Chondrocyte (in vitro differentiated cells): ENCODE measurements at places on chromosomes 11 and 22.

DNA sequence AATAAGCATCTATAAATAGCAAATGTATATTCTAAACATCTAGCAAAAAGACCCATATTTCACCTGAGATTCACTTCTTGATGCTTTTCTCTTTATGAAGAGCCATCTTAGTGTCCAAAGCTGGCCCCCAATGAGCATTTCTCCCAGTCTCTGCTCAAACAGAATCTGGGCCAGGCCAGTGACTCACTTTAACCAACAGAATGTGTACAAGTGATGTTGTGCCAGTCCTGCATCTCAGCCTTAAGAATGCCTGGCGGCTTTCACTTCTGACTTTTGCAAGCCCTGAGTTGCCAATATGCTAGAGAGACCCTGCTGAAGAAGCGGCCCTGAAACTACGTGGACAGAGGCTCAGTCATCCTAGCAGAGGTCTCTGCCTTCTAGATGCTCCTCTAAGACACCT lies 6.9 kb upstream of the COPB1 start:
- no peak for DNase-seq

DNA sequence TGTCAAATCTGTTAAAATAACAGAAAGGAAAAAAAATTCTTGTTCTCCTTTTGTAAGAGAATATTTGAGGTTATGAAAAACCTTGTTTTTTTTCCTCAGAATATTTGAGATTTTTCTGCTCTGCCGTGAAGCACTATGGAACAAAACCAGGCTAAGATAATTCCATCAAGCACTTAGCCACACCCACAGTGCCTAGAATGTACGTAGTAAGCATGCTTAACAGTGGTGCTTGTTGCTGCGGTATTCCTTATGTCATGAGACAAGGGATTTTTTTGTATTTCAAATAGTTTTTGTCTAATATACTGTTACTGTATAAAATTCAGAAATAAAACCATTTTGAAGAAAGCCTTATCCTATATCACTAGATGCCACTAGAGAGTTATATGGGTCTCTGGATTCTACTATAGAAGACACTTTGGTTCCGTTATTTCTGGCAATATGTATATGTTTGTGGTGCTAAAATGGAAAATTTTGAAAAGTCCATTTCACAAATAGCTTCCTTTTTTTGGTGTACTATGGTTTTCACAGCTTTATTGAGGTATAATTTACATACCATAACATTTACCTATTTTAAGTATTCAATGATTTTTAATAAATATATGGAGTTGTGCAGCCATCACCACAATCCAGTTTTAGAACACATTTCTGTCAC lies 23.7 kb downstream of the PDHX start:
- no peak for DNase-seq

- no peak for DNase-seq
Observed at GRCh38 chr11:11463405-11463804, 110.4 kb upstream of the CSNK2A3 start.

GRCh38 chr22:25697181-25697664 lies 44.8 kb upstream of the MYO18B start:
- no peak for DNase-seq

DNA sequence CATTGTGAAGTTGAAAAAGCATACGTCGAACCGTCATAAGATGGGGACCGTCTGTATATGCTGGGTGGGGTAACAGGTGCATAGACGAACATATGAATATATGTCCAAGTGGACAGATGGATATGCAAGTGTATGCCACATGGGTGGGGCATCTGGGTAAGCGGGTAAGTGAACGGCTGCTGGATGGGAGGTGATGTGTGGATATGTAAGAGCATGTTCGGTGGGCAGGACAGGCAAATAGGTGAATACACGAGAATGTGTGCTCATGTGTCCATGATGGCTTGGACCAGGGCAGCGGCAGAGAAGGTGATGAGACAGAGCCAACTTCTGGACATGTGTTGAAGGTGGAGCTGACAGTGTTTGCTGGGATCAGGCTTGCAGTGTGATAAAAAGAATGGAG lies 12.0 kb downstream of the IFITM10 start:
- DNase-seq = peak; percentile 35

DNA sequence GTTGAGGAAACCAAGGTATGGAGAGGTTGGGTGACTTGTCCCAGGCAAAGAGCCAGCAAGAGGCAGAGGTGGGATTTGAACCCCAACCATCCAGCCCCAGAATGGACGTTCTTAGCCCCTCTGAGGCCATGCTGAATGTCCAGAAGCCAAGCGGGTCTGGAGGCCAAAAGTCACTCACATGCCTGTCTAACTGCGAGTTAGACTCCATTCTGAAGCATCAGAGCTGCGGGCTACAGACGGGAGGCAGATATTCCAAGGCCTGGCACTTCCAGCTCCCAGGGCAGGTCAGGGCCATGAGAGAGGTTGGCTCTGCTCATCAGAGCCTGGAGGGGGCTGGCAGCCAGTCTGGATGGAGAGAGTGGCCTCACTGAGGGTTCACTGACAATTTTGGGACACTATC lies 616.5 kb downstream of the BRD1 start:
- peak; percentile 59 for DNase-seq

GRCh38 chr11:4102711-4103110 lies 8.1 kb downstream of the RRM1 start:
- no peak for DNase-seq

- no peak for DNase-seq
Observed at GRCh38 chr22:19571995-19572394, 47.8 kb upstream of the CLDN5 start.

DNA sequence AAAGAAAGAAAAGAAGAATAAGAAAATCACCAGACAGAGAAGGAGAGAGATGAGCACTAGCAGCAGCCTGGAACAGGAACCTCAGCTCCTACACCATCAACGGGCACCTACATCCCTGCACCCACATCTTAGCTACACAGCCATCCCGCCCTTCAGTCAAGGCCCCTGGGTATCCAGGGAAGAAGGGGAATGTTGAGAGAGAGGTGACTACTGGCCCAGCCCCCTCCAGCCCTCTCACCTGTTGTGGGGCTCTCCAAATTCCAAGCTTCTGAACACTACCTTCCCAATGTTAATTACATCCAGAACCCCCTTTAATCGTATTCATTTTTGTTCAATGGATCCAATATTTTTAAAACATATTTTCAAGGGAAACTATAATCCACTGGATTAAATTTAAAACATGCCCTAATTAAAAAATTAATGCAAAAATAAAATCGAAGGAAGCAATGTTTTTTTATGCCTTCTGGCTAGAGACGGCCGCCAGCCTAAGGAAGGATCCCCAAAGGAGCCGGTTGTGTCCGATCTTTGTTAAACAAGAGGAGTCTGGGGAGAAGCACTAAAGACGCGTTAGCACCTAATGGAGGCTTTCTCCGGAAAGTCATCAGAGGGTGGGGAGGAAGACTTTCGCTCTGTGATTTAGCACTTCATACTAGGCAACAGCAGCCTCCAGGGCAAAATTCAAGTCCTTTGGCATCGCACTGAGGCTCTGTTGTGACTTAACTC lies 9.5 kb downstream of the TPST2 start:
- DNase-seq = no peak

- no peak for DNase-seq
Observed at GRCh38 chr11:31160504-31161422, 208.8 kb downstream of the DCDC1 start.

DNA sequence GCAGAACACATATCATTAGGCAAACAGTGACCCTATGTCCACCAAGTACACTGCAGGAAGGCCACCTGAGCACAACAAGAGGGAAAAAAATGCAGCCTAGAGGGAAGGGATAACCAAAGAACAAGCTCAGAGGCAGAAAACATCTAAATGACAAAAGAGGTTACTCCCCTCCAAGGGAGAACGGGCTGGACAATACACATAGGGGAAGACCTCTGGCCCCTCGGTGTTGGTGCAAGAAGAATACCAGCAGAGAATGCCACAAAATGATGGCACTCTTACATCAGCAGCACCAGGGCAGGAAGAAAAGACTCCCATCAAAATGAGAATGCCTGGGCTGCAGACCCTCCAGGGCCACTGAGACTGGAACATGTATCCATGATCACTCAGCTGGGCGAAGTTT lies 66.6 kb upstream of the OPCML start:
- DNase-seq = no peak

- DNase-seq = no peak
Observed at GRCh38 chr11:83409476-83409875, 123.3 kb upstream of the CCDC90B start.

DNA sequence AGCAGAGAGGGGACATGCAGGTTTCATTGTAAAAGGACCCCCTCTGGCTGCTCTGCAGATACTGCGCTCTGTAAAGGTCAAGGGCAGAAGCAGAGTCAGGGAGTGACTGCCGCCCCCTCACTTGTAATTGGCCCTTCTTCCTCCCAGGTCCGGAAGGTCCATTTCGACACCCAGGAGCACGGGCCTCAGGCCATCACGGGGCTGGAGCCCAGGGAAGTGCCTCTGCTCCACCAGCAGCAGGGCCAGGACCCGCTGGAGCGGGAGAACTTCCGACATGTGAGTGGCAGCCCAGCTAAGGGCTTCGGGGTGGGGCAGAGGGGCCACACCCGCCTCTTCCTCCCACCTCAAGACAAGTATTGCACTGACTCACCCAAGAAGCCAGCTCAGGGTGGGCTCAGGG lies 24.0 kb upstream of the LRRC10B start:
- no peak for DNase-seq

DNA sequence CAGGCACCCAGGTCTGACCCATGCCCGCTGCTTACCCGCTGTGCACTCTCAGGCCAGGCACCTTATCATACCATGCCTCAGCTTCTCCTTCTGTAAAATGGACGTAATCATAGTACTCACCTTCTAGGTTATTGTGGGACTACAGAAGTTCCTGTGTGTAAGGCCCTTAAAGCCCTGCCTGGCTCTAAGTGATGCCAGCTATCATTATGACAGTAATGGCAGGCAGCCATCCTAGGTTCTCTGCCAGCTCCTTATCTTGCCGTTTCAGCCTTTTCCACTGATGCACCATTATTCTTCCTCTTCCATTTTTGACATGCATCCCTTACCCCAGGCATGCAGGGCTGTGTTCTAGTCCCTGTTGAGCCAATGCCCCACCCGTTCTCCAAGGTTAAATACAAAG lies 57.9 kb downstream of the DBX1 start:
- no peak for DNase-seq

- no peak for DNase-seq
Observed at GRCh38 chr11:111179184-111179910, 66.2 kb upstream of the POU2AF2 start.

DNA sequence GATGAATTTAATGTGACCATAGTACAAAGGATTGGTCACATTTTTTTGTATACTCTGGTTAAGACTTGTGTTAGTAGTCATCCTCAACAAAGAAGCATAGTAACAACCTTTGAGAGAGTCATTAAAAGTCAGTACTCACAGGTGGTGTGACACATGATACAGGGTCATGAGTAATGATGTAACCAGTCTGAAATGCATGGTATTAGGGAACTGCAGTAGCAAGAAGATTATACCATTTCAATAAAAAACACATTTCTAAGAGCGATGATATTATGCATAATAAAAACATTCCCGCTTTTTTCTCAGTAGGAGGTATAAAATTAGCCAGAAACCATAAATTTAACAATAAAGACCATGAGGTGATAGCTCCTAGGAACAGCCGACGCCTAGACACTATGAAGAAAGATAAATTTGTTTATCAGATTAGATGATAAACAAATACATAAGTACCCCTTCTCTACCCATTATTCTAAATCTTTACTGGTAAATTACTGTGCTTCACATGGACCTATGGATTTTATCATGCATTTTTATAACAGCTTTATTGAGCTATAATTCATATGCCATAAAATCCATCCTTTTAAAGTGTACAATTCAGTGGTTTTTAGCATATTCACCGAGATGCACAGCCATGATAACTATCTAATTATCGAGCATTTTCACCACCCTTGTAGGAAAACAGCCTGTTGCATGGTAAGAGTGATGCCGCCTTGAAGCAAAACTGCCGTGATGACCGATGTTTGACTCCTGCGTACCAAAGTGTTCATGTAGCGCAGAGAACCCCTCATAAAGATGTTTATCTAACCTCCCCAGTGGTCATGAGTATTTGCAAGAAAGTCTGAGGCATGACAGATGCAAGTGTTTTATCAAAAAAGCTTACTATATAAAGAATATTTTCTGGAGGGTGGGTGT lies 41.8 kb downstream of the TMPRSS5 start:
- DNase-seq = no peak

GRCh38 chr11:130652671-130653335 lies 204.4 kb downstream of the ADAMTS15 start:
- DNase-seq = no peak

GRCh38 chr11:39661890-39662289 lies 1797.6 kb downstream of the LRRC4C start:
- no peak for DNase-seq

DNA sequence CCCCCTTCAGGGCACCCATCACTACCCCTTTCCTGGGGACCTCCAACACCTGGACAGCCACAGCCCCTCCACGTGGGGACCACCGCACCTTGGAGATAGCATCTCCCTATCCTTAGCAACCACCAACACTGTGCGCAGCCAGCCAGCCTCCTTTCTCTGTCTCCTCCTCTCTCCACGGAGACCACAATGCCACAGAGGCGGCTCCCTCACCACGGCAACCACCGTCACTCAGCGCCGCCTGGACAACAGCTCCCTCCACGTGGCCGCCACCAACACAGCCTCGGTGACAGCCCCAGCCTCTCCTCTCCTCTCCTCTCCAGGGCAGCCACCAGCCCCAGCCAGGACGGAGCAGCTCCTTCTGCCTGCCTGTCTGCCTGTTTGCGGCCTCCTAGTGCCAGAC lies 10.5 kb downstream of the ELFN2 start:
- peak; percentile 86 for DNase-seq

DNA sequence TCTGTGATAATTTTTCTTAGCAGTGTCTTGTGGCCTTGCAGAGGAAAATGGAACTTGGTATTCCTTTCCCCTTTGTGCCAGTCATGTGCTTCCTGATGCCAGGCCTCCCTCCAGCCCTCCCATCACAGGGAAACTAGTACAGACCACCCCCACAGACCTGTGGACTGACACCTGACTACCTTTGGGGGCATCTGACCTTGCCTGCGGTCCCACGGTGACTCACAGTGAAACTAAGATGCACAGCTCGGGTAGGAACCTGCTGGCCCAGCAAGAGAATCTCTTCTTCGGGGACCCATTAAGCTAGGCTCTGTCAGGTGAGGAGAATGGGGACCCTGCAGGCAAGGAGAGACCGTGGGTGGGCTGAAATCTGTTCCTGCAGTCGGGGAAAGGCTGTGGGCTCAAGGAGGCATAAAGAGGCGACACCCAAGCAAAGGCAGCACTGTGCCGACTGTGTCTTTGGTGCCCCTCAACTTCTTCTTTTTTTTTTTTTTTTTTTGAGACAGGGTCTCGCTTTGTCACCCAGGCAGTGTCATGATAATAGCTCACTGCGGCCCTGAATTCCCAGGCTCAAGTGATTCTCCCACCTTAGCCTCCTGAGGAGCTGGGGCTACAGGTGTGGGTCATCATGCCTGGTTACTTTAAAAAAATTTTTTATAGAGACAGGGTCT lies 20.8 kb upstream of the PEX26 start:
- DNase-seq = peak; percentile 35
